ENCODE measurements at places on chromosomes 3 and 15.

DNA sequence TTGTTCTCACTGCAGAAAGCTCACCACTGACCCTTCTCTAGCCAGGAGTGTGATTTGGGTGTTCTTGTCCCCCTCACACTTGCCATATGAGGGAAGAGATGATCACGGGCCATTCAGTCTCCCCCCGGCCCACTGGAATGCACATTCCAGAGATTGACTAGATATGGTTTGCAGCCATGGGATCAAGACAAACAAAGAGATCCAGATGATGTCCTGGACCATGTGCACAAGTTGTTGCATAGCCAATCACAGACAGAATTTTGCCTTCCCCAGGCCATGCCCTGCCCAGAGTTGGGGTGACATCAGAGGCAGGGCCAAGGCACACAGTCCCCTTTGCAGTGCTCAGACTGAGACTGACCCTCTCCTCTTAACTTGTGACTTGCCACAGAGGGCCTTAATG lies 14.8 kb downstream of the MUC13 start:
- DNase-seq, result no peak

DNA sequence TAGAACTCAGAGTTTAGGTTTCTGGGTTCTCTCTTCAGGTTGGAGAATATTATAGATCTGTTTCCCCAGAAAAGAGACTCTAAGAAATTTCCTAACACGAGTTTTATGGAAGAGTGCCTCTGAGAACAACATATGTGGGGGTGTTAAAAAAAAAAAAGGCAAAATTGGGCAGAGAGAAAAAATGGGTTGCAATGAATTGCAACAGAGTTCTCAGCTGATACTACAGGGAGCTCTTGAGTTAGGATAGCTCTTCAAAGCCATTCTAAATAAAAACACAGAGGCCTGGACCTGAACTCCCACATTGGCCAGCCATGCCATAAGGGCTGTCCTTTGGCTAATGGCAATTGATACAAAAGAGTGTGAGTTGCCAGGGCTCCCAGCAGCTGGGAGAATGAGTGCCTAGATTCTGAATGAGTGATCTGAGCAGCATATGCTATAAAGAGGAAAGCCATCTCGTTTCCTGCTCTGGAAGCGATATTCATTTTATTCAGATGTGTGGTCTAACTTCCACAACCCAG lies 20.1 kb upstream of the UBE2E2 start:
- no peak for DNase-seq

- DNase-seq, result no peak
These were observed 23.6 kb downstream of the C3orf33 start for GRCh38 chr3:155782390-155782953.

- DNase-seq, result no peak
These were observed 75.6 kb downstream of the GMNC start for GRCh38 chr3:190786898-190787297.

DNA sequence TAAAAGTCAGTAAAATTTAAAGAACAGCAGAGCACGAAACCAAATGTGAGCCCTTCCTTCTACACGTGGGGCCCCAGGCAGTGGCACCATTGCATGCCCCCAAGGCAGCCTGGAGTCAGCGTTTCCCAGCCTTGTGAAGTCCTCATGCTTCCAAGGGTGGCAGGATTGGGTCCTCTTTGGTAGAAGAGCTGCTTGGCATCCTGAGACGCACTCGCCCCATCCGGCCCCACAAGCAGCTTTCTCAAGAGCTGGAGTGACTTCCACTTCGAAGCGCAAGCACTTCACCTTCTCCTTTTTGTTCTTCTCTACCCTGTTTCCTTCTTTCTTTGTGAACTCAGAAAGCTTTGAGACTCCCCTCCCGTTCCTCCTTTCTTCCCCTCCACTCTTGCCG lies 34.7 kb downstream of the ZNF710 start:
- no peak for DNase-seq

DNA sequence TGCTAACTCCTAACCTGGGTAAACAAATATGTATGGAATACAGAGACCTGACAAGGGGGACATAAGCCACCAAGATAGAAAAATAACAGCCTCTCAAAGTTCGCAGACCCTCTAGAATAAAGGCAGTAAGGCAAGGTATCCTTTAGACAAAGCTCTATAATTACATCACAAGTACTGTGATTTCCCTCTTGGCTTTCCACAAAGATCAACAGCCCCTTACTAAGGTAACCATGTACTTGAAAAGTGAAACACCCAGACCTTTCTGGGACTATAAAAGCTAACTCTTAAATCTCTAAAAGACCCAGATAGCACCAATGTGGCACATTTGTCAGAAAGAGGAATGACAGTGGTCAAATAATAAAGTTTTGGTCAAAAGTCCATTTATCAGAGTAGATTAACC lies 51.9 kb downstream of the TBL1XR1 start:
- DNase-seq, result no peak

- no peak for DNase-seq
These were observed 173.7 kb upstream of the ONECUT1 start for GRCh38 chr15:52963865-52964264.

DNA sequence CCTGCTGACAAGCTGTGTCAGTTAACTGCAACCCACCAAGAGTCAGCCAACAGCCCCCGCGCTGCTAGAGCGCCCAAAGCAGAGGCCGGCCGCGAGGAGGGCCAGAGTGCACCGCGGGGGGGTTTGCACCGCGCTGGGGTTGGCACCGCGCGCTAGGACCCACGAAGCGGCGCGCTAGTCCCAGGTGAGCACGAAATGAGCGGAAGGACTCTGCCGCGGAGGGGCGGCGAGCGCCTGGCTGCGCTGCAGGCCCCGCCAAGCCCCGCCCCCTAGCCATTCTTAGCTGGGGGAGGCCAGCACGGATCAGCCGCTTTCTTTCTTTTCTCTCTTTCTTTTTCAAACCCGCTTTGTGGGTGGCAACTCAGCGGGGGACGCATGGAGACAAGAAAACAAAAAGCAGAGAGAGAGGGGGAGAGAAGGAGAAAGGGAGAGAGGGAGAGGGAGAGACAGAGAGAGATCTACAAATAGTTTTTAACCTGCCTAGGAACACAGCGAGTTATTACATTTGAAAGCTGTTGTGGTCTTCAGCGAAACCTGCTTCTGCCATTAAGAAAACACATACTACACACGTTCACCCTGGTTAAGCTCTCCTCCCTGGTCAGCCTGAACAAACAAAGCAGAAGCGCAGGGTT lies 6.9 kb upstream of the FOXB1 start:
- no peak for DNase-seq

DNA sequence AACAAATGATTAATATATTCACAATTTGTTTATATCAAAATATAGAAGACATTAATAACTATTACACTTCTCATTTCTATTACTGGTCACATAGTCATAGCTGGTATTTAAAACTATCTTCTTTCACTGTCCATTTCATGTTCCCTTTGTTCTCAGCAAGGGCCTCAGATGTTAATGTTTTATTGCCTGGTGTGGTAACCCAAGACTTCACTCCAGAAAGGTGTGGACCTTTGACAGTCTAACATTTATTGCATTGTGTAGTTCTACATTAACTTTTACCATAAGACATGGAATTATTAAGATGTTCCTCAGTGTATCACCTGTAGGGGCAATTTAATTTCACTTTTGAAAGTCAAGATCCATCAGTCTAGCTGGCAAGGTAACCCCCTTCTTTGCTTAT lies 691.3 kb downstream of the SQOR start:
- DNase-seq, result no peak

DNA sequence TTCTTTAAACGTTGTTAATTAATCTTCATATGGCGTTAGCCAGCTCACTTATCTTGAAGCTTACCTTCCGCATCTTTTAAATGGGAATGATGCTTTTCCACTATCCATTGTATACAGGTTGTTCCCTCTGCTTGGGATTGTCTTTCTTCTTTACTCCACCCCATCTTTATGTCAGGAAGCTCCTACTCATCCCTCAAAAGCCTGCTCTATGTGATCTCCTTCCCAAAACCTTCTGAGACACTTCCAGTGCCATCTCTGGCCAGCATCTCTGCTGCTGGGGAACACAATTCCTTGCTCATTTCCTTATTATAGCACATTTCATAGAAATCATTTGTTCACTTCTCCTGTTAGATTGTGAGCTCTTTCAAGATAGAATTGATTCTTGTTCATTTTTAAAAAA lies 4.3 kb downstream of the RASA2 start:
- DNase-seq, result no peak

DNA sequence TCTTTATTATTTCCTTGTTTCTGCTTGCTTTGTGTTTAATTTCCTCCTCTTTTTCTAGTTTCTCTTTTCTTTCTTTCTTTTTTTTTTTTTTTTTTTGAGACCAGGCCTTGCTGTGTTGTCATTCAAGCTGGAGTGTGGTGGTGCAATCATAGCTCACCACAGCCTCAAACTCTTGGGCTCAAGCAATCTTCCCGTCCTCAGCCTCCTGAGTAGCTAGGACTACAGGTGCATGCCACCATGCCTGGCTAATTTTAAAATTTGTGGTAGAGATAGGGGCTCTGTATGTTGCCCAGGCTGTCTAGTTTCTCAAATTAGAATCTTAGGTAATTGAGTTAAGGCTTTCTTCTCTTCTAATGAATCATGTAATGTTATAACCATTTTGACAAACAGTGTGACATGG lies 22.4 kb downstream of the SLMAP start:
- no peak for DNase-seq

DNA sequence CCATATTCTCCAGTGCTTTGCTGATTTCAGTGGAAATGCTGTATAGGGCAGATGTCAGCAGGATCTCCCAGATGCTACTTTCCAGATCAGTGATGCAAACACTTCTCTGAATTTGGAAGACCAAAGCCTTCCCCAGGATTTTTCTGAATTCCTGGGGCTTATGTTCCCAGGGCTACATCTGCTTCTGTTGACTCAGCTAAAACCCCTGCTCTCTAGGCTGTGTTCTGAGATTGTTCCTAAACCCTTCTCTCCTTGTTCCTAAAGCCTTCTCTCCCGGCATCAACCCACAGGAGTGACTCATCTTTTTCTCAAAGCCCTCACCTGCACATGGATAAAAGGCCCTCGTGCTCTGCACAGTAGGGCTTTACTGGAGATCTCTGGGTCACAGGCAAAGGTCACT lies 35.5 kb downstream of the FAH start:
- DNase-seq, result no peak

DNA sequence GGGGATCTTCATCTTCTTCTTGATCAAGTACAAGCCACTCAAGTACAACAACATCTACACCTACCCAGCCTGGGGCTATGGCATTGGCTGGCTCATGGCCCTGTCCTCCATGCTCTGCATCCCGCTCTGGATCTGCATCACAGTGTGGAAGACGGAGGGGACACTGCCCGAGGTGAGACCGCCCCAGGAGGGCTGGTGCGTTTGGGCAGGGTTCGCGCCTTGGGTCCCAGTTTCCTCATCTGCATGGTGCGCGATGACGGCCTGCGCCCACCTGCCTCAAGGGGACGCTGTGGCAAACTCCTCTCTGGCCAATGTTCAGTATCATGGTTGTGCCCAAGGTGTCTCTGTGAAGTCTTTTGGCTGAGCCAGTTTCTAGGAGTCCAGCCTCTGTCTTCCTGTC lies 57.5 kb upstream of the SLC6A1 start:
- DNase-seq, result no peak

GRCh38 chr3:133535971-133536881 lies 37.3 kb upstream of the CDV3 start:
- DNase-seq, result no peak

DNA sequence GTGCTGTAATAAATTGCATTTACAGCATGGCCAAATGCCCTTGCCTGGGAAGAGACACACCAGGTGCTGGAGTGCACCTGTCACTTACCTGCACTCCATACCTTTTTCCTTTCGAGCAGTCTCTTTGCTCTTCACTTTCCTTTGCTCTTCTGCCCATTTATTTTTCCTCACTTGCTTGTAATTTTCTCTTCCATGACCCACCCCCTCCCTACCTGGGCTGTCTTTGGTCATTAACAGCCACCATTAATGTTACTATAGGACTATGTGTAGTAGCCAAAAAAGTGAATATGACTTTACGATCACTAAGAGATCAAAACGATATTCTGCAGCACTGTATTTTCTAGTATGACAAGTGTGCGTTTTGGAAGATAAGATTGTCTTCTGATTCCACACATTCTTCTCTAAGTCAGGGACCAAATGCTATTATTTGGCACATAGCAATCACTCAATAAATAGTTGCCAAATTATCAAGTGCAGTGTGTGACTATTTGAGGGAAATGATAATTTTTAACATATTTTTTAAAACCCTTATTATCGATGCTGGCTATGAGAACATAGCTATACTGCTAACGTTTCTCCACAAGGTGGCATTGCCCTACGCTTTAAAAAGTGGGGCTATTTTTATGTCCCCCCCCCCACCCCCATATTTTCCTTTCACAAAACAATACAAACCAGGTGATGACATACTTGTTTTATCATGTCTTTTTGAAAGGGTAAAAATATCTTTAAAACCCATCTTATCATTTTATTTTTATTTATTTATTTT lies 114.4 kb downstream of the GHSR start:
- no peak for DNase-seq

DNA sequence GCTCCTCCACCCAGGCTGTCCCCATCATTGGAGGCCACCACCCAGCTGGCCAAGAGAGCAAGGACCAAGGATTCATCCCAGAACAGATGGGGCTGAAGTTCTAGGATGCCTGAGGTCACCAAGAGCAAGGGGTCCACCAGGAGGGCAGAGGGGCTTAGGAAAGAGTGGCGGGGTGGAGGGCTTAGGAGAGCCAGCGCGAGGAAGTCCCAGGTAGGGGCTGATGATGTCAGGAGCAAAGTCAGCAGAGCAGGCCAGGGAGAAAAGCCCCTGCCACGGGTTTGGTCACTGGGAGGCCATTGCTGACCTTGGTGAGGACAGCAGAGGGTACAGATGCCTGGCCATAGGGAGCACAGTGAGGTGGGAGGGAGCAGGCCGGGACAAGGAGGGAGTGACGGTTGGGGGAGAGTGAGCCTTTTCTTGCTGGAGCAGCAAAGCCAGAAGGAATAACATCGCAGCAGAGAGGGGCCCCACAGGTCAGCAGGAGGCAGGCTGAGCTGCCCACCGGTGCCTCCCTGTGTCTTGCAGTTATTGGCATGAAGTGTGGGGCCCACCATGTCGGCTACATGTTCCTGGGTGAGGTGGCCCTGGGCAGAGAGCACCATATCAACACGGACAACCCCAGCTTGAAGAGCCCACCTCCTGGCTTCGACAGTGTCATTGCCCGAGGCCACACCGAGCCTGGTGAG lies 5.2 kb downstream of the PARP3 start:
- no peak for DNase-seq

- DNase-seq, result no peak
These were observed 93.3 kb upstream of the RAD18 start for GRCh38 chr3:9056581-9056980.

DNA sequence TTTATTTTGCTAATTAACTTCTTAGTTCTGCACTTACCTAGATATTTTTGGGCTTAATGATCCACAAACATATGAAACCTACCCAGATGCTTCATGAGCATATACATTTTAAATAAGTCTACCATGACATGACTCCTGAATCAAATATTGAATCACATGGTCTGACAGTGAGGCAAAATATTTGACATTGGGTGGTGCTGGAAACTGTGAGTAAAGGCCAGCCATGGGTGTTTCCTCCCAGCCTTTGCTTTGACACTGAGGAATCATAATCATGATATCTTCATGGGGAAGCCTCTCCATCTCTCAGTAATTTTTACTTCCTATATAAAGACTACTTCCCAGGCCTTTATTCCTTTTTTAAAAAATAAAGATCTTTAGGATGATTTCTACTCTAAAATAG lies 22.8 kb upstream of the SSR3 start:
- DNase-seq, result no peak
